ENCODE measurements at places on chromosomes 7 and 10. TPM values are rescaled to one million over a fixed set of nuclear protein-coding genes. Genes with fewer than 3 reads are reported as not detected.

DNA sequence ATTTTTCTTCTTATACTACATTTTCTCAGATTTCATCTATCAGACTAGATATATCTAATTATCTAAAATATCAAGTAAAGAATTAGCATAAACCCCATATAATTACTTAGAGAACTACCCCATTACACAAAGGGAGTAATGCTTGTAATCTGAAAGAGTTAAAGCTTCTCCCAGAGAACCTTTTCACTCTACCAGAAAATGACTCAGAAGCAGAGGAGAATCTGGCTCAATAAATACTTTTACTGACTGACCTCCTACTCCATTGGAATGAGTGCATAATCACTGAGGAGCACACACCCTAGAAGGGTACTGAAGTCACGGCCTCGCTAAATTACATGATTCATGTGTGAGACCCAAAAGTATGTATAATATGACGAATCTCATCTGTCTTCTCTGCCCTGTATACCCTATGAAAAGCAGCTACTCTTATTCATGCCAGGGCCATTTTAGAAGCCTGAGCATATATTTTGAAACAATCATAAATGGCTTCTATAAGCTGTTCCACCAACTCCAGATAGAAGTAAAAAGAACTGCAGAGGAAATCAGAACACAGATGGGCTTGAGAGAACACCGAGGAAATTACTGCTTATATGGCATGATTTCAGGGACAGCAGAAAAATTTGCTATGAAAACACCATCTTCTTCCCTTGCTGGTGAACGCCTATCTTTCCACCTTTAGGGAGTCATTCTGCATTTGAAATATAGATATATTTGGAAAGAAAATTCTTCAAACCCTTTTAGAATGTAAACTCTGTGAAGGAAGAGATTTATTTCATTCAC, 32.7 kb downstream of the DNMBP start:
- DNase-seq = no peak

DNA sequence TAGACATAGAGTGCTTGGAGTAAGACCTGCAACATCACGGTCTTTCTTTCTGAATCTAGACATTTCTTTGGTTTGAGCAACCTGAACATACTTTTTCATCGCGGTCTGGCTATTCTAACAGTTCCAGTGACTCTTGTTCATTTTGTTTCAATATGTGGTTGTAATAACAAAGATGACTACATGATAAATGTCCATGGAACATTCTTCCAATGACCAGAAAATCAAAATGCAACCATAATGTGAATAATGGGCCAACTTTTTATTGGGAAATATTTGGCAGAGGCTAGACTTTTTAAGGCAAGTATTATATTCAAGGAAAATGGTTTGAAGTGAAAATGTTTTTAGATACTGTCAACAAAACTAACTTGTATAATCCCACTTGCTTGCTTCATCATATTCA, 282.5 kb downstream of the INHBA start:
- DNase-seq = no peak

The MSMB gene
- not detected for total RNA-seq

GRCh38 chr7:683526-684205, 42.8 kb upstream of the DNAAF5 start:
- no peak for DNase-seq

DNA sequence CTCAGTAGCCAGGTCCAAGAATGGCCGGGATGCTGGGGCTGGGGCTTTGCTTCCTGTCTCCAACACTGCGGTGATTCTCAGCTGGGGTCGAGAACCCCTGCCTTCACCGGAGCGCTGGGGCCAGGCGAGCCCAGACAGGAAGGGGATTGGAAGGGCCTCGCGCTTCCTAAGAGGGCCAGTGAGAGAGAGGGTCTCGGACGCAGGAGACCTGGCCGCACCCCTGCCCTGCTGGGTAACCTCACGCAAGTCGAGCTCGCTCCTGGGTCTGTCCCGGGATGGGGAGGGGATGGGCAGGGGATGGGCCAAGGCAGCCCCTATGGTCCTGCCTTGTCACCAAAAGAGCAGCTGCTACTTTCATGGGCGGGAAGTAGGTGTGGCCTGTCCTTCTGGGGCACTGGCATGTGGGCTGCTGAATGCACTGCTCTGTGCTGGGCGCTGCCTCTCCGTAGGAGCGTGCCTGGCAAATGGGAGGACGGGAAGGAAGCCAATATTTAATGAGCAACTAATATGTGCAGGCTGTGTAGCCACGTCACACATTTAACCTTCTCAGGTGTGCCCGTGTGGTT, 20.0 kb downstream of the KCNK18 start:
- DNase-seq = peak; percentile 18

The PLAC9 gene
- not detected for total RNA-seq

The MYO3A gene
- total RNA-seq = not detected

- no peak for DNase-seq
Measured at GRCh38 chr10:72709041-72709440, 17.1 kb downstream of the MCU start.

The ARHGEF5 gene
- total RNA-seq = 10.4 TPM

Data from activated CD4-positive, alpha-beta memory T cell treated with anti-CD3 and anti-CD28 coated beads, Interleukin-2, amount 10 ng/mL, durations not matched to agents 7 days and 5 days (primary cell).